ENCODE measurements at places on chromosomes 3 and 15.

DNA sequence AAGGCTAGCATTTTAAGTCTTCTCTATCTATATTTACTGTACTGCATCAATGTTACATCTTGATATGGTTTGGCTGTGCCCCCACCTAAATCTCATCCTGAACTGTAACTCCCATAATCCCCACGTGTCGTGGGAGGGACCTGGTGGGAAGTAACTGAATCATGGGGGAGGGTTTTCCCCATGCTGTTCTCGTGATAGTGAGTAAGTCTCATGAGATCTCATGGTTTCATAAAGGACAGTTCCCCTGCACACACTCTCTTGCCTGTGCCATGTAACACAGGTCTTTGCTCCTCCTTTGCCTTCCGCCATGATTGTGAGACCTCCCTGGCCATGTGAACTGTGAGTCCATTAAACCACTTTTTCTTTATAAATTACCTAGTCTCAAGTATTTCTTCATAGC lies 161.5 kb downstream of the TBC1D5 start:
- no peak for DNase-seq

- no peak for DNase-seq
These were observed 116.1 kb upstream of the P2RY1 start for GRCh38 chr3:152718810-152719209.

DNA sequence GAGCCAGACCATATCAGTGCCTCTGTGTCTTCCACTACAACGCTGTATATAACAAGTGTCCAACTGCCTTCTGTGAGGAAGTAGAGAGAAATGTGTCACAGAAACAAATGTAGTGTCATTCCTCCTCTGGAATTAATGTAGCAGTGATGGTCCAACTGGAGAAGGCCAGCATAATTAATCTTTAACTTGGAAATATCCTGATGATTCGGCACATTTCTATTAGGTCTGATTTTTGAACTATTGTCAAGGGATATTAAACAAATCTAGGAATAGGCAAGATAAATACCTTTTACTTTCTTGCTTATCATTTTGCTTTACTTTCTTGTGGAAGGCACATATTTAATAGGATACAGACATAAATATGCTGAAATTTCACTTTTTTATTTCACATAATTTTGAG lies 446.2 kb upstream of the ALCAM start:
- no peak for DNase-seq

GRCh38 chr3:129859272-129859671 lies 34.2 kb downstream of the TMCC1 start:
- no peak for DNase-seq

GRCh38 chr3:180048840-180049239 lies 12.1 kb upstream of the PEX5L start:
- DNase-seq = no peak
